Hindlimb muscle (tissue), 1 donor: ENCODE measurements at places on chromosomes 2 and 18.
A peak's percentile ranks its signal among the peaks of the same experiment; 100 is the strongest.

DNA sequence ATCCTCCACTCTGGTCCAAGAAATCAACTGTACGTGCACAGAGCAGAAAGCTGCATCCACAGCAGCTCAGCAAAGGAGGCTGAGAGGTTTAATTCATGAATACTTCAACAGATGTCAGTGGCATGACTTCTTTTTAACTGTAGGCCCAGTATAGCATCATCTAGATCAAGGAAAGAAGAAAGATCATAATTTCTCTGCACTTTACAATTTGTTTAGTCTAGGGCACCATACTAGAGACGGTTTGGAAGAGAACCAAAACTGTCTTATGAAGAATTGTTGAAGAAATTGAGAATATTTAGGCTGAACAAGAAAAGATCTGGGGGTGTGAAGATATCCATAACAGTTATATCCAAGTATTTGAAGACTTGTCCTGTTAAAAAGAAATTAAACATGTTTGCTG, 30.5 kb upstream of the MAP3K20 start:
- no peak for DNase-seq

DNA sequence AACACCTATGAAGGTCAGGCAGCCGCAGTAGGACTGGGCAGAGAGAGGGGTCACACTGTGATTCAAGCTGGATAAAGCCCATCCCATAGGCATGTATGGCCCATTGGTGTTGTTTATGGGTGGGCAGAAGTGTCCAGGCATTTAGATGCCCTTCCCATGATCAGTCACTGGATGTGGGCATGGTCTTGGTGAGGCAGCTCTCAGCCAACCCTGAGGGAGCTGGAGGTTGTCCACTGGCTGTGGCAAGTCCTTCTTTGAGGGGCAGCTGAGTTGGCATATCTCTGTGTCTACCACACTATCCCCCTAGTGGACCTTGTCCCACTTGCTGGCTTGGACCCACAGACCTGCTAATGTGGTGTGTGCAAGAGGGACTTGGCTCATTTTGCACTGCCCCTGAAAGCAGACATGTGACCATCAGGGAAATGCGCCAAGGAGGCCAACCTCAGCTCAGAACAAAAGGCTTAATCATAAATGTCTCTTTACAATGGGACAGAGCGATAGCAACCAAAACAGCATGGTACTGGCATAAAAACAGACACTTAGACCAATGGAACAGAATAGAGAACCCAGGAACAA, 82.0 kb downstream of the TMEM17 start:
- DNase-seq = no peak

GRCh38 chr18:59628995-59629394, 68.2 kb downstream of the CCBE1 start:
- DNase-seq = no peak

DNA sequence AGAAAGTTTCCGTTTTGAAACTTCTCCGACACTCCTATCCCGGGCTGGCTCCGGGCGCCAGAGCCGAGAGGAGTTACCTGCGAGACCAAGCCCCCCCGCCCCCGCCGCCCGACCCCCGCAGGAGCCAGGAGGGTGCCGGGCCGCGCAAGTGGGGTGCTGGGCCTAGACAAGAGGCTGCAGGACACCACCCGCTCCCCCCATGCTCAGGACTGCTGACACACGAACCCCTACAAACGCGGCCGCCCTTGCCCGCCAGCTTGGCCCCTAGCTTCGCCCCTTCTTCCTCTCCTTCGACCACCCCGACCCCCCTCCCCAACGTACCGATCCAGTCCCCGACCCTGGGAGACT, 497 bp downstream of the PLA2R1 start:
- DNase-seq = no peak

GRCh38 chr2:168585700-168586099, 129.6 kb downstream of the CERS6 start:
- no peak for DNase-seq

DNA sequence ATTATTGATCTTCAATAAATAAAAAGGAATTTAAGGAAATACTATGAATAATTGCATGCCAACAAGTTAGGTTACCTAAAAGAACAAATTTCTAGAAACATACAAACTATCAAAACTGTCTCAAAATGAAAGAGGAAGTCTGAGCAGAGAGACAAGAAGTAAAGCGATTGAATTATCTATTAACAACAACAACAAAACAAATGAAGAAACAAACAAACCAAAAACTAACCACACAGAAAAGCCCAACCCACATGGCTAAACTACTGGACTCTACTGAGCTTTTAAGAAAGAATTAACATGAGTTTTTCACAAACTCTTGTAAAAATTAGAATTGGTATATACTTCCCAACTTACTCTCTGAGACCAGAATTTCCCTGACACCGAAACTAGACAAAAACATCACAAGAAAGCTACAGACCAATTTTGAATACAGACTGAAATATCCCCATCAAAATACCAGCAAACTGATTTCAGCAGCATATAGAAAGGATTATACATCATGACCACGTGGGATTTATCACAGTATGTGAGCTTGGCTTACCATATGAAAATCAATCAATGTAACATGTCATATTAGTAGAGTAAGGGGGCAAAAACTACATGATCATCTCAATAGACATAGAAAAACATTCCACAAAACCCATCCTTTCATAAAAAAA, 16.6 kb upstream of the GALNT1 start:
- DNase-seq = no peak

DNA sequence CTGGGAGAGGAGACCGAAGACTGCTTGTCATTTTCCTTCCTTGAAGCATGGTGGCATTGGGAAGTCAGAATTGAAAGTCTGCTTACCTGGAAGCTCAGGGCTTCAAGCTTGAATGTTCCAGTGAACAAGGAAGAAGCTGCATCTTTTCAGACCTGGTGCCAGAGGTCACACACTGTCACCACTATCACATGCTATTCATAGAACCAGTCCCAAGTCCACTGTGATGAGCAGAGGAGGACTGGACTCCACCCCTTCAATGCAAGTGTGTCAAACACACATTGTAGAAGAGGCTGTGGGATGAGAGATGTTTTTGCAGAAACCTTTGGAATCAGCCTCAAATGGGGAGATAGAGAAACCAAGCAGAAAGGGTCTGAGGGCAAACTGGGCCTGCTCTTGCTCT, 81.4 kb downstream of the LYPD1 start:
- DNase-seq = no peak

DNA sequence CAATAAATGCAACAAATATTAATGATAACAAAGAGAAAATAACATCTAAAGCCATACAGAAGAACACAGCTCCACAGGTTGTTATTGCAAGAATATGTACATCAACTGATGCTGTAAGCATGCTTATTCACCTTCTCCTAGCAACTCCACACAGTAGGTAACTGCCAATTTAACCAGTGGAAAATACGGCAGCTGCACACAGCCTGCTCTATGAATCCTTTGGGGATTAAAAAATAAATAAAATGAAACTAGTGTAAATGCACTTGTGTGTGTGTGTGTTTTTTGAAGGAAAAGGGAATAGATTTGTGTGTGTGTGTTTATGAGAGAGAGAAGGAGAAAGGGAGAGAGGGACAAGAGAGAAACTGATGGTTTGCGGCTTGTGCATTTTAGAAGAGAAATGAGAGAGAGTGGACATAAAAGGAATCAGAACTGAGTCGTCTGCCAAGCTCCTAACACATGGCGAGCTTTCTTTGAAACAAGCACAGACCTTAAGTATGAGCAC, 96.2 kb upstream of the PDE1A start:
- DNase-seq = peak; percentile 16

- no peak for DNase-seq
These were observed 43.5 kb downstream of the DOK6 start for GRCh38 chr18:69444221-69444620.

DNA sequence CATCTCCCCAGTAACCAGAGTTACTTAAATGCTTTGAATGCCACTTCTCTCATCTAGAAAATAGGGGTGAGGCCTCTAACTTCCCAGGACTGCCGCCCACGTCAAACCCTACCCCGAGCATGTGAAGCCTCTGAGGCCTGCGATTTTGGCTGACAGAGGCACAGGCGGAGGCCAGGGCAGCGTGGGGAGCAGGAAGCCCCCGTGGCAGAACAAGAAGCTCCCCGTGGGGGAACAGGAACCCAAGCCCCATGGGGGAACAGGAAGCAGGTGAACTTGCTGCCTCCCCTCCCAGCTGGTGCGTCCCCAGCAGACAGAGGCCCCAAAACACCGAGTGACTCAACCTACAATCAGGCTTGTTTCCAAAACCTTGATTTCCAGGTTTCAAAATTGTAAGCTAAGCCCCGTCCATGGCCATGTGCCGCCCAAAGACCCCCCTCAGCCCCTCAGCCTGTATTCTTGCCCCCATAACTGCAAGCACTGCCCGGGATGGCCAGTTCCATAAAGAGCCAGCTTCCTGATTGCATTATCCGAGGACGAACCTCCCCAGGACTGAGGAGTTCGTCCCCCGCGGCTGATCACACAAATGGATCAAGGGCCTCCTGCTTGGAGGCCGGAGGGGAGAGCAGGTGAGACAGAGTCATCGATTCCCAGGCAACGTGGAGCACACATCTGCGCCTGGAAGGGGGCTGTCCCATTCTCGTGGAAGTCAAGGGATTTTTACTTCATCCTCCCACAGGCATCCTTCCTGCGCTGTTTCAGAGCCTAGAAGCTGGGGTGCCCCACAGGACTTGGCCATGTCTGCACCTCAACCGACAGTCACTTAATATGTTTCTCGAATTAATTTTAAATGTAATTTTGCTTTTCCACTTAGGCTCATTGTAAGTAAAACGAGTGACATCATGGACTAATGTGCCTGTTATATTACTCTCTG, 36.3 kb upstream of the CTDP1 start:
- DNase-seq = no peak

- no peak for DNase-seq
These were observed 20.9 kb downstream of the PKDCC start for GRCh38 chr2:42068571-42069178.

DNA sequence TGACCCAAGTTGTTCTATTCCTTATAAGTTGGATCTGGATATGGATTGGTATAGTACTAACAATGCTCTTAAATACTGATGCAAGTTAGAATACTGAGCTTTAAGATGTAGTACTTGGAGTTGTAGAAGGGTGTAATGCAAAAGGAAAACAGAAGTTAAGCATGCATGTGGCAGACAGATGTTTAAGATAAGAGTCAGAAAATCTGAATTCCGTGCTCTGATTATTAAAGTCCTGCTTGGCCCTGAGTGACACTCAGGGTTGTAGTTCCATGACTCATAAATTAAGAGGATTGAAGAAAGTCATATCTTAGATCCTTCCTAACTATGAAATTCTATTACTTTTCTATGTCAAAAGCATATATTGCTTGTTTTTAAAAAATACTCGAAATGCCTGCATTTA, 250.6 kb downstream of the RPRM start:
- no peak for DNase-seq

GRCh38 chr2:177334940-177335543, 57.5 kb upstream of the AGPS start:
- no peak for DNase-seq

DNA sequence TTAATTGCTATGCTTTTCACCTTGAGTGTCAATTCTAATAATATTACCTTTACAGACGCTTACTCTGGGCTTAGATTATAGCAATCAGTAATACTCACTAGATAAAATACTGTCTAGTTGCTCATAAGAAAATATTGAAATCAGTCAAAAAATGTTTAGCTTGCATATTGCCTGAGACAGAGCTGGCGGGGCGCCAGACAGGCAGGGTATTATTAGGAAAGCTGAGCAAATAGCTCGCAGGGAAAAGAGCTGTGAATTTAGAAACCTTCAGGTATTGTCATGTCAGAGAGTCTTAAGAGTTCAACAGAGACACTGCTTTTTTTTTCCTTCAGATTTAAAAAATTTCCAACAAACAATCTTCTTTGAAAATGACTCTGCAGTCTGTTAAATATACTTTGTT, 118.4 kb downstream of the MEIS1 start:
- DNase-seq = no peak

GRCh38 chr2:58475756-58476155, 234.6 kb upstream of the FANCL start:
- no peak for DNase-seq

DNA sequence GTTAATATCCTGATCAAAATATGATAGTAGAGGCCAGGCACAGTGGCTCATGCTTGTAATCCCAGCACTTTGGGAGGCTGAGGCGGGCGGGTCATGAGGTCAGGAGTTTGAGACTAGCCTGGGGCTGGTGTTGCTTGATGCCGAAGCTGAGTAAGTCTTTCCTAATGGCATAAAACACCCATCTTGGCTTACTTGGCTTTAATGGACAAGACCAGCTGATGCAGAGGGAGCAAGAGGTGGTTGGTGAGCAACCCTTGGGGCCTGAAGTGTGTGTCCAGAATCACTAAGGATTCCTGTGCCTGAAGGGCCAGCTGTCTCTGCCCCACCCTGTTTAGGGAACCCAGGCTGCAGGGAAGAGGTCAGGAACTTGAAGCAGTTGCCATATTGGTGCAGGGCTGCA, 217.2 kb downstream of the ARL4C start:
- no peak for DNase-seq

- no peak for DNase-seq
These were observed 53.6 kb upstream of the AFF3 start for GRCh38 chr2:100195942-100196341.

DNA sequence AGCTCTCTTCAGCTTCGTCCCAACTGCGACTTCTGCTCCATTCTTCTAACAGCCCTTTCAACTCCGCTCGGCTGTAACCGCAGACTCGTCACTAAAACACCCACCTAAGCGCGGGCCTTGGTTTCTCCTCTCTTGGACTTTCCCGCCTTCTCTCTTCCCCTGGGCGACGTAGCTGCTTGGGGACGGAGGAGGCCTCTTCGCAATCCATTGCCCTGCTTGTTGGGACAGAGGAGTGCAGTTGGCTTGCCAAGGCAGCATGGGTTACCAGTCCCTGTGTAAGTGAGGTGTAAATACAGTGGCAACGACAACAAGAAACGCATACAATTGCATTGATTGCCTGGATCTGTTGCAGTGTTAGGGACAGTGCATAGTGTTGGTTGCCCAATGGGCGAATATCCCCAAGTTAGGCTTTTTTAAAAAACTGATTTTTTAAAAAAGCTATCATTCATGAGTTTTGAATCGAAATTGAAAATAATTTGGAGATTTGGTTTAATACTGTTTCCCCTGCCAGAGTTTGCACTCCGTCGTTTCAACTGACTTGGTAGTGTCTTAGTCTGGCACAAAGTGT, 484 bp upstream of the DARS1 start:
- DNase-seq = no peak

DNA sequence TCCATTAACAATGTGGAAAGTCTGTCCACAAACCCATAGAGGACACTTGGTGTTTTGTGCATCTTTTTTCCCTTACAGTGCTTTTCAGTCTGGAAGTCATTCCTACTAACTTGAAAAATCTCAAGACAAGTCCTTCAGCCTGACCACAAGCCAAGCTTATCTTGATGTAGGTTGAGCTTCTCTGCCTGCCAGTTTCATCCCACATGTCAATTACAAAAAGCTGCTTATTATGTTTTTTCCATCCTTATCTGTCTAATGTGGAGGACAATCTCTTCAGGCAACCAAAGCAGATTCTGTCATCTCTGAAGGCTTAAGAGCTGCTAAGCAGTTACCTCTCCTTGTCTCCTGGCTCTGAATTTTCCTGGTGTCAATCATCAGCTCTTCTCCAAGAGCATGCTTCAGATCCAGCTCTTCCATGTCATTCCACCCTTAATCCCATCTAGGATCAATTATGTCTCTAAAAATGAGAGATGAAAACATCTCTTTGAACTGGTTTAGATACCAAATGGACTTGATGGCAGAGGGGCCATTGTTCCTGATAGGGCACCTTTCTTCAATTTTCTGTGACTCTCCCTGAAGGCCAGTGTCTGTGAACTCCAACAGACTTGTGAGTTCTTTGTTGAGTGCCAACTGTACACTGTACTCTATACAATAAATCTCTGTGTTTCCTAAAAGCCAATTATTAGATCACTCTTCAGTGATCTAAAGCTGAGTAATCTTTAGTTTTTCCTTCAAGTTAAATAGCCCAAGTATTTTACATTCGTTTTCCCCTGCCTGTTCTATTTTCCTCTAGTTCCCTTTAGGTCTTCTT, 208.6 kb downstream of the RBM43 start:
- no peak for DNase-seq

GRCh38 chr18:12694032-12694431, 8.5 kb downstream of the CEP76 start:
- DNase-seq = no peak
